Caki2 (cell line): ENCODE measurements at places on chromosomes 1 and 21.

GRCh38 chr1:110250749-110251148 lies 40.6 kb downstream of the KCNC4 start:
- no peak for DNase-seq

GRCh38 chr1:24048205-24048869 lies 63.6 kb downstream of the MYOM3 start:
- DNase-seq: peak; percentile 86

GRCh38 chr1:218748071-218748470 lies 402.9 kb downstream of the TGFB2 start:
- no peak for DNase-seq

- no peak for DNase-seq
Observed at GRCh38 chr1:236465959-236466303, 57.9 kb upstream of the LGALS8 start.

DNA sequence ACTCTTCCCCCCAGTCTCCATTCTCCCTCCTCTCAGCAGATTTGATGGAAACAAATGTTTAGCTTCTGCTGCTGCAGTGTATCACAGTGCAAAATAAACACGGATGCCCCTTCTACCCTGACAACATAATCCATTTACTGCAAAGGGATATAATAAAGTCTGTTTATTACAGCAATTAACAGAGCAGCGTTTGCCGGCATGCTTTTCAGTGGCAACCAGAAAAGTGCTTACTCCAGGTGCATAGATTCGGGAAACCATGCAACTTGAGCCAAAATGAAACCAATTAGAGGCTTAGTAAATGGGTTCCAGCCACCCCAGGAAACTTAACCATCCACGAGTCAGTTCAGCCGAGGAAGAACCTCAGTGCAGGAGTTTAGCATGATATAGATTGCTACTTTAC lies 12.9 kb upstream of the LEMD1 start:
- DNase-seq: no peak

GRCh38 chr1:9041116-9041779 lies 15.0 kb upstream of the SLC2A7 start:
- DNase-seq: no peak

DNA sequence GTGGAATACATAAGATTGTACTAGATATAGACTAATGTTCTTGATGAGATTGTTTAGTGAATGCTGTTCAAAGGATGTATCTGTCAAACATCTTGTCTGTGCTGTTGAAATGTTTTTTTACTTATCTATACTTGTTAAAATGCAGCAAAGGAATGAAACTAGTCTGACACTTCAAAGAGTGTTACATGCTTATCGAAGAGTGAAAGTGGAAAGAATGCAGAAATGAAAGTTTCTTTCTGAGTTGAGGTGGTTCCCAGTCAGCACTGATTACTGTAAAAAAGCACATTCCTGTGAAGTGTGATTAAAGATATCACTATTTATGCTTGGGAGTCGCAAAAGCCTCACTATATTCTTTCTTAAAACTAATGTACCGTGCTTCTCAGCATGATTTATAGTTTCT lies 1225.2 kb downstream of the NCAM2 start:
- no peak for DNase-seq

- peak; percentile 51 for DNase-seq
Observed at GRCh38 chr1:35097224-35097623, 18.0 kb downstream of the ZMYM1 start.

GRCh38 chr1:8821084-8821483 lies 3.6 kb upstream of the RERE start:
- DNase-seq: no peak

DNA sequence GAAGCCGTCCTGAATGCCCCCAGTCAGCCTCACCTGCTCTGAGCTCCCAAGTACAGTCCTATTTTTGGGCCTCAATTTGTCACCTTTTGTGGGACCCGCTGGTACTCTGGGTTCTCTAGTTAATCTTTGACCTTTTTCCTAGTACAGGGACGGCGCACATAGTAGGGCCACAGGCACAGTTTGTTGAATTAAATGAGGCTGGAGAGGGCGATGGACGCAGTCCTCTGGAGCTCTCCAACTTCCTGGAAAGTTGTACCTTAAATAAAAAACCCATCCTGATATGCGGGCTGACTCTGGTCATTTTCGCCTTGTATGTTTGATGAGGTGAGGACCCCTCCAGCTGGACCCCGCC lies 4.8 kb downstream of the FAM110D start:
- no peak for DNase-seq

DNA sequence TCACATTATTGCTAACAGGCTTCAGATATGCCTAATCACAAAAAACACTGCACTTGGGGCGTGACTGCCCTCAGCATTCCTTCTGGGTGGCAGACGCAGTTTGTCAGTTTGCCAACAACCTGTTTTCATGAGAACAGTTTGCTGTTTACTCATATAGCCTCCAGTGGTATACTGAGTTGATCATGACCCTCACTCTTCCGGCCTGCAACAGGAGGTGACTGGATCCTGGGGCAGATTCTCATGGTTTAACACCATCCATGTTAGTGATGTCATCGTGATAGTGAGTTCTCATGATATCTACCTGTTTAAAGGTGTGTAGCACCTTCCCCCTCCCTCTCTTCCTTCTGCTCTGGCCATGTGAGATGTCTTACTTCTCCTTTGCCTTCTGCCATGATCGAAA lies 555.2 kb downstream of the PLPP3 start:
- no peak for DNase-seq

DNA sequence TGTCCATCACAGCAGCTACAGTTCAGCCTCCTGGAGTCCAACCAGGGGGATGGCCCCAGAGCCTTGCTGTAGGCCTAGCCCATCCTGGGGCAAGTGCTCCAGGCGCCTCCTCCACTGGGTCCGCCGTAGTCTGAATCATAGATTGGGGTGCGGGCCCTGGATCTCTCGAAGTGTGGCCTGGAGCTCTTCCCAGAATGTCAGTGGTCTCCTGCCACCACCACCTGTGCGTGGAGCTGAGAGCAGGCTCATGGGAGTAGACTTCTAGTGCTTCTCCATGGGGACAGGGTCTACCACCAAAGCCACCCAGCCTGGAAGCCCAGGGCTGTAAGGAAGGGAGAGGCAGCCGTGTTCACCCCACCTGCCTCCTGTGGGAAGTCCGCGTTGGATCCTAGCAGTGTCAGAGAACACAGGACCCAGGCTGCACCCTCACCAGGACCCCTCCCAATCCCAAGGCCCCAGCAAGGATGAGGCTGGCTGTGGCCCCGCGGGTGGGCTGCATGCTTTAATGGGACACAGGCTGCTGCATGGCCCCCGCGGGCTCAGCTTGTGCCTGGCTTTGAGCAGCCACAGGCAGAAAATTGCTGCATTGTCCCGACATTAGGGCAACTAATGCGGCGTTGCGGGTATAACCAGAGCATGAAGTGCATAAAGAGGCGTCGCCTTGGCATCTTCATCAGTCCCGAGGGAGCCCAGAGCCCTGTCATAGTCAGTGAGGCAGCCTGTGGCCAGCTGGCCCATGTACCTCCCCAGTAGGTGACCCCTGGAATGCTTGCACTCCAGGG lies 735 bp upstream of the HES3 start:
- no peak for DNase-seq

DNA sequence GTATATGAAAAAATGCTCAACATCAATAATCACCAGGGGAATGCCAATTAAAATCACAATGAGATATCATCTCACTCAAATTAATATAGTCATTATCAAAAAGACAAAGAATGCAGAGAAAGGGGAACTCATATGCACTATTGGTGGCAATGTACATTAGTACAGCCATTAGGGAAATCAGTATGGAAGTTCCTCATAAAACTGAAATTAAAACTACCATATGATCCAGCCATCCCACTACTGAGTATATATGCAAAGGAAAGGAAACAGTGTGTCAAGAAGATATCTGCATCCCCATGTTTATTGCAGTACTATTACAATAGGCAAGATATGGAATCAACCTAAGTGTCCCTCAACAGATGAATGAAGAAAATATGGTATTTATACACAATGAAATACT lies 32.1 kb upstream of the TEKT2 start:
- no peak for DNase-seq

DNA sequence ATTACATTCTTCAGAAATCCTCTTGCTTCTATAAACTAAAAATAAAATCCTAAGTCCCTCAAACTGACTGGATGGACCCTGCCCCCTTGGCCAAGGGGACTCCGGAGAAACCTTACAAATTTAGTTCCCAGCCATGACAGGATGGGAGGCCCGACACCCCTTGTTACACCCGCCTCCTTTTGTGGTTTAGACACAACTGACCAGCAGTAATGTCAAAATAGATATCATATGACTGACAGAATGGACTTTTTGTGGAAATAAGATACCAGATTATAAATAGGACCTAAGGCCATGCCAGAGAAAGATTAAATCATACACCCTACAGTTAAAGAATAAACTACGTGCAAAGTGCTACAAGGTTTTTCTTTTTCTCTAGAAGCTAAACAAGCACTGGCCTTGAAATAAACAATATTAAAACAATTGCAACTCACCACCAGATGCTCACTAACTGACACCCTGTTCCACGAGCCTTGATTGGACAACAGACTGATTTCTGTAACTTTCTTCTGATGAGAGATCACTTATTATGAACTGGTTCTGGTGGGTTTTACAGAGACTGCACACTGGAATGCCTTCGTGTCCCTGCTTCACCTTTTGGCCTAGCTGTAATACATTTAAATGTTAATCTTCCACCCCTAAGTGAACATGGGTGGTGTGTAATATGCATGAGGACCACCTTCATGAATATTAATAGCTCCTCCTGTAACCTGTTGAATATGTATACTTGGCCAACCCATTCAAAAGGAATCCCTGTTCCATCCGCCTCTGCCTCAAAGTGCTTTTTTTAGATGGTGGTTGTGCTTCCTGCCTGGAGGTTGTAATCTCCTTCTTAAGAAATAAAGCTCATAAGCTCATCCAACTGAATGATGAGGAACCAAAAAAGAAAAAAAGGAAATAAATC lies 99.6 kb downstream of the ODF2L start:
- DNase-seq: no peak

GRCh38 chr1:202648605-202649226 lies 61.5 kb downstream of the SYT2 start:
- DNase-seq: no peak

GRCh38 chr1:20603504-20604464 lies 14.9 kb downstream of the CDA start:
- no peak for DNase-seq

- DNase-seq: peak; percentile 93
Observed at GRCh38 chr1:50968158-50968820, 1.8 kb upstream of the CDKN2C start.

GRCh38 chr1:151807766-151808165 lies 2.5 kb upstream of the LINGO4 start:
- no peak for DNase-seq

GRCh38 chr21:14569026-14569621 lies 23.0 kb upstream of the SAMSN1 start:
- DNase-seq: no peak
